ENCODE measurements at places on chromosomes 1 and 21.

DNA sequence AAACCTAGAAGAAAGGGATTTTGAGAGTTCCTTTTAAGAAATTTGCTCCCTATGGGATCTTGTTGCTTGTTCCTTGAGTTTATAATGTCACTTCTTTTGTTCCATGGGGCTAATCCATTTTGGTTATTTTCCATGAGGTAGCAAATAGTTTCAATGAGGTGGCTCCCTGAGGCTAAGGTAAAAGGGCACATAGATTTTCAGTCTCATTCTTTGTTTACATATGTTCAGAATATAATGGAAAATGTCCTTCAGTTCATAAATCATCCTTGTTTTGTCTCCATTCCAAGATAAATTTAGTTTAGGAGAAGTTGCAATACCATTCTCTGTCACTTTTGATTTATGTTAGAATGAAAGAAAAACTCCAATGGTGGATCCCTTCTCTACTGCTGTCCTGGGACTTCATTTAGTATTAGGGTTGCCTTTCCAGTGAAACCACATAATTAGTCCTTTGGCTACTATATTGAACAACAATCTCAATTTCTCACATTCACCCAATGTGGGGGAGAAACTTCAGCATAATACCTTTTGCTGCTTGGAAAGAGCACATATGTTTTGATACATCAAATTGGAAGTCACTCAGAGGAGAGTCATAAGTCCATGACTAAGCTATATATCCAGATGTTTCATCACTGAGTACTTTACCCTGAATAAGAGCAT is 80.9 kb upstream of the ADAMTS5 start:
- no peak for DNase-seq

DNA sequence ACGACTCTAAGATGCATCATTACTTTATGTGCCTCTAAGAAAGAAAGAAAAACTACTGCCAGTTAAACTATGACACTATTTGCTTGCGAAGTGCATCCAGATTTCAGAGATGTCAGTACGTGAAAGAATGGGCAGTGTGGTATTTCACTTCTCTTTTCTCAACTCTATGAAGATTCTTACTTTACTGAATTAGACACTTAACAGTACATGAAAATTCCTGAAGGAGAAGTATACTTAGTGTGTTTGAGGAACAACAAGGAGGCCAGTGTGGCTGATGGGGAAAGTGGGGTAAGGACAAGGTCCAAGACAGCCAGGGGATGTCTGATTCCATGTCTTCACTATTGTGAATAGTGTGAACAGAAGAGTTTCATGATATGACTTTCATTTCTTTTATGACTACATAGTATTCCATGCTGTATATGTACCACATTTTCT is 53.9 kb upstream of the HSD17B7 start:
- DNase-seq: no peak

- DNase-seq: no peak
These were observed 36.1 kb downstream of the ST6GALNAC3 start for GRCh38 chr1:76110666-76111065.

DNA sequence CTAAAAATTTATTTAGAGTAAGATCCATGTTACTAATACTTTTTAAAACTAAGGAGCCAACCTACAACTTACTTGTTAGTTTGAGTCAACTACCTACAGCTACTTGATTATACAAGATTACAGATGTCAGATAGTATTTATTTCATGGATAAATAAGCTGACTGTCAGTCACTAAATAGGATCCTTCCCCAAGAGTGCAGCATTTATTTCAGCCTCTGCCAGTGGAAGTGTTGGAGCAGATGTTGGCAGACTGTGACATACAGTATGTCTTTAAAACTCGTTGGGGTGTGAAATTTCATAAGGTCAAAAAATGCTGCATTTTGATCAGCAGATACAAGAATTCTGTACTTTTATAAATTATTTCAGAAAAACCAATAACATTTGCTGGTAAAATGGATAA is 156.2 kb downstream of the AKT3 start:
- no peak for DNase-seq
